Central memory CD4-positive, alpha-beta T cell (primary cell): ENCODE measurements at places on chromosomes 2 and 18.

DNA sequence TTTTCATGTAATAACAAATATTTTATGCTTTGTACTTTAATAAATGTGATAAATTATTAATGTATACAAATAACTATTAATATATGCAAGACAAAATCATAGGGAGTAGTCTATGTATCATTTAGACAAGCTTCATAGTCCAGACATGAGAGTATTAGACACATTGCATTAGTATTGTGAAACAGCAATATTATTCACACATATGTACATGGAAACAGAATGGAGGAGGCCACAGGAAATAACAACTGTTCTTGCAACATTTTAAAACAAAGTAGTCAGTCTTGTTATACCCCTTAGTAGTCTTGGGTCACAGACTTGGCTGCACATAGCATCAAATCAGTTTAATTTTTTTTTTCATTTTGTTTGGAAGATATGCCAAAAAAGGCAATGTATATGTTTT is 15.8 kb downstream of the DSC1 start:
- DNase-seq, result no peak

DNA sequence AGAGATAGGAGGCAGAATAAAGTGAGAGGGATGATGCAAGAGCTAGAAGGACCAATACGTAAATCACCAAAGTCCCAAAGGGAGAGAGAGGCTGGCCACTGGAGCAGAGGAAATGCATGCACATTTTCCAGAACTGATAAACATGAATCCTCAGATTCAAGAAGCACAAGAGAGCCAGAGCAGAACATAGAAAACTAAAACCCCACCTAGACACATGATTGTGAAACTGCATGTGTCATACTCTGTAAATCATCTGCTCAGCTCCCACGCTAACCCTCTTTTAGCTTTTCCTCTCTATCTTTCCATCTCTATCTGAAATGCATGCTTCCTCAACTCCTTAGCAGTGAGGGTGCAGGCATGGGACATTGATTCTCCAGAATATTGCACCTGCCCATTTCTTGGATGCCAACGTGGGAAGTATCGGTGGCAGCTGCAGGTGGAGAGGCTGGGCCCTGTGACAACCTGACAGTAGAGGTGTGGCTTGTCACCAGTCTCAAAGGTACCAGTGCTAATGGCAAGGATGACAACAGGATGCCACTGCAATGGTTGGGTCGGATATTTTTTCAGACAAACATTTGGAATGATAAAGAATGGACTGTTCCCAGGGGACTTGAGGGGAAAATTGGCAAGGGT is 89.3 kb upstream of the OTOS start:
- no peak for DNase-seq

DNA sequence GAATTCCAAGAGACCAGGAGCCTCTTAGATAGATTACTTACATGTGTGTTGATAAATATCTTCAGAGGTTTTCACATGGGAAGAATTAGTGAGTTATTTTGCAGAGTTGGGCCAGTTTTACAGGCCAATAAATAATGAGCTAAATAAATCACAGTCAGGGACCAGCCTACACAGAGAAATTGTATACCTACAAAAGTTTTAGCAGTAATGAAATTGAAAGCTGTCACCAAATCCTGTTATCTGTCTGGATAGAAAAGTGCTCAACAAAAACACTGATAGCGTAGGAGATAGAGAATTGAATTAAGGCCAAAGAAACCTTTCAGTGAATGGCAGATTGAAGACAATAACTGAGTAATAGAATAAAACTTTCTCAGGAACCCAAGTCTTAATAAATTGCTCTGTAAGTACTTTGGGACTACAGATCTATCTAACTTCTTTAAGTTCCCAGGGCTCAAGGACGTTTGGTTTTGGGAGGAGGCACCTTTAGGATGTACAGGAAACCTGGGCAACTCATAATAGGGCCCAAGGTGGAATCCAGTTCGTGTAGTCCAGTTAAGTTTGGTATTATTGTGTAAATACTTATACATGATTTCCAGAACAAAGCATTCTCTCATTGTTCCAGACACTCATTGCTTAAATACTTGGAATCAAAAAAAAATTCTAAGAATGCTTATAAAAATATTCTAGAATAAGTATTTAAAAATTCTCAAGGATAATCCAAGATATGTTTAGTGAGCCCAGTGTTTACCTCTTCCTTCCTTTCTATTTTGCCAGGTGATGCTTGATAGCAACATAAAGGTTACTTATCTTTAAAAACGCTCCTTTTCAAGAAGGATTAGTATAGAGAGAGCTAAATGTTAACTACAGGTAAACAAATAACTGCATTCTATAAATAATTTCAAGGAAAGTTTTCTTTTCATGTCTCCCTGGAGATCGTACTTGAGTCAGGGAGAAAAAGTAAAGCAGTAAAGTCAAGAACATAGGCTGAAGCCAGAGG is 134.5 kb downstream of the NCKAP5 start:
- DNase-seq, result no peak

DNA sequence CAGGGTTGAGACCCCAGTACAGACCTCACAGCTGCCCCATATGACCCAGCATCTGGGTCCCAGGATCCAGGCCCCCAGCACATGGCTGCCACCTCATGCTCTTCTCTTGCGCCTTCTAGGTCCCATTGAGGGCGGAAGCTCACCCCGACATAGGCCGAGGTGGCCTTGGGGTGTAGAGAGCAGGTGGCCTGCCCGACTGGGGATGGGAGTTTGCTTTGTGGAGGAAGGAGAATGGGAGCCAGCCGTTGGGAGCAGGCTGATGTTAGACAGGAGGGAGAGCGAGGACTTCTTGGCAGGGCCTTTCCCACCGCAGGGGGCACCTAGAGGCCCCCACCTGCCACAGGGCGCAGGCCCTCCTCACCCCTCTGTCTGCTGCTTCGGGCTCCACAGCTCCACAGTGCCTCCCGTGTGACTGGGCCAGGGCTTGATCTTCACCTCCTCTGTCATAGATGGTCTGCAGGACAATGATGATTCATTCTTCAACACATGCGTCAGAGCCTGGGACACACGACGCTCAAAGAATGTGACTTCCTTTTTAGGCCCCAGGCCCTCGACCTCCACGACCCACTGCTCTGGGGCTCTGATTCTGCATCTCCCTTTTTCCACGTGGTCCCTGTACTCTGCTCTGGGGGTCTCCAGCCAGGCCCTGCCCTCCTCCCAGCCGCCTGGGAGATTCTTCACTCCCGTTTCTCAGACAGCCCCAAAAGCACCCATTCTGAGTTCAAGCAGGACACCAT is 86.6 kb upstream of the ODC1 start:
- no peak for DNase-seq

- DNase-seq, result no peak
Observed at GRCh38 chr18:78126106-78126505, 853.5 kb upstream of the SALL3 start.

DNA sequence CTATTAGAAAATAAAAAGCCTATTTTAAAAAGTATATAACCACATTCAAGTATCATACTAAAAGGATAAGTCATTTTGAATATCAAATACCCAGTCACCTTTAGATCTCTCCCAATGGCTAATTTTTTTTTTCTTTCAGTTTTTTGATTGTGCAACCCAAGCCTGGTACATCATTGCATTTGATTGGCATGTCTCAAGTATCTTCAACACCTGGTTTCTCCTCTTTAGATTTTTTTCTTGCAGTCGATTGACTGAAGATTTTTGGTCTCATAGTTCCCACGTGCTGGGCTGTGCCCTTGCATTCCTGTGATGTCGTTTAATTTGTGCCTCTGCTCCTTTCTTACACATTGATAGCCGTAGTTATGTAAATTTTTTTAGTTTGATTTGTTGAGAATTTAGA is 40.7 kb downstream of the ATIC start:
- DNase-seq, result no peak

DNA sequence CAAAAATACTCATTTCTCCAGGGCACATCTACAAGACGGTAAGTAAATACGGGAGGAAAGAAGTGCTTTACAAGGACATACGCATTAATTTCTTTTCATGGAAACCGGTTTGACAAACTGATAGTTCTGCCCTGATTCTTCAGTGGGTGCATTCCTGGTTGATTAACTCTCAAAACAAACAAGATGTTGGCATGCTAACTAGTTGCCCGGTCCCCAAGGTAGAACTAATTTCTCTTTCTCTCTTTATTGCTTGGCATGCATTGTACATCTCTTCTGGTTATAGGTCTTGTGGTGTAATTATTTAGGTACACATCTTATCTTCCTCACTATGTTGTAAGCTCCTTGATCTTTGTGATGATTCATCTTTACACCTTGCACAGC is 46.9 kb upstream of the SPATS2L start:
- no peak for DNase-seq

DNA sequence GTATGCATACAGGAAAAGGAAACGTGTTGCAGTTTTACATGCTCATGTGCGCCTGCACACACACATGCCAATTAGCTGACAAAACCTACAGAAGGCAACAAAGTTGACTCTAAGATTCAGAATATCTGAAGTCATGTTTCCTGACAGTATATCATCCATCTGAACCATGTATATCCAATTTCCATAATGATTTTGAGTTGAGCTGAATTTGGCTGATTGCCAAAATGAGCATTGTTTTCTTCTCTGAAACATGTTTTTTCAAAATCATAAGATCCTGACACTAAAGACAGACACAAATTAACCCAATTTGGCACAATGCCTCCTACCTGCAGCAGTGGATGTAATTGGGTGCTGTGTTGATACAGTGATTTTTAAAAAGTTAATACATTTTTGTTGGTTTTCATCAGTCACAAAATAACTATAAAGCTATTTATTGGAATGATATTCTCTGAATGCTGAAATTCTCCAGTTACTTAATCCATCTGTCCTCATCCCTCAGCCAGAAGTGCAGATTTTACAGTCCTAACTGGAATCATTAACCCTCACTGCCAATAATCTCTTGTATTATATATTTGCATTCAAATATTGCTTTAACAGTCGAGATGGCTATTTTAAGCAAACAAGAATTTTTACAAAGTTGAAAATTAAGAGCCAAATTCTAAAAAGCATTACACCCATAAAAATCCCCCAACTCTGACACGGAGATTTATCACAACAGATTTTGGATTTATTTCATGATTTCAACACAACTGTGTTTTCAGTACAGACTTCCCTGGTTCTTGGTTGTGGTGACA is 161.7 kb upstream of the LMAN1 start:
- no peak for DNase-seq

DNA sequence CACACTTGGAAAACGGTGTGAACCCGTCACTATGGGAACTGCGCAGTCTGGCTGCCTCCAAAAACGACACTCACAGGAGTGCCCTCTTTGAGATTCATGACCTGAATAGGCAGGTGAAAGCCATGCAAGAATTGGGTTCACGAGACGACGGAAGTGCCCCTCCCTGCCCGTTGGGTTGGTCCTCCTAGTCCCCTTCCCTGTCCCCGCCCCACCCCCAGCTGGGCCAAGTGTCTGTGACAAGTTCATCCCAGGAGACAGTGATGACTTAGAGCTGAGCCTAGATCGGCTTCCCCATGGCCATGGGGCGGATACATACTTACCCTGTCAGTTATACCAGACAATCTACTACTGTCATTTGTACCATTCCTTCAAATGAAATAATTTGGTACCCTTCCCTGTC is 1137.7 kb upstream of the CHAC2 start:
- no peak for DNase-seq

DNA sequence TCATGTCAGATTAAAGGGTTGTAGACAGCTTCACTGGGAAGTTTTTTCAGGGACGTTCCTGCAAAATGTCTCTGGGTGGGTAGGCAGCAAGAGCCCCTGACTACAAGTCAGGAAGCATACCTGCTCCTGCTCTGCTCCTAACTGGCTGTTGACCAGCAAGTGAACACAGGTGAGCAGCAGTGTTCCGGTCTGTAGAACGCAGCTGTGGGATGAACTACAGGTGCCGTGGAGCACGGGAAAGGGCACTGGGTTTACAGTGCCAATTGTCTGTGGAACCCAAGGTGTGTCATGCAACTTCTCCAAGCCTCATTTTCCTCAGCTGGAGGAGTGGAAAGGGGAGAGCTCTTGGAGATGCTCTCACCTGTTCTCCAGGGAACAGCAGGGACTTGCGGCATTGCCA is 6.6 kb downstream of the ASB18 start:
- DNase-seq, result no peak

DNA sequence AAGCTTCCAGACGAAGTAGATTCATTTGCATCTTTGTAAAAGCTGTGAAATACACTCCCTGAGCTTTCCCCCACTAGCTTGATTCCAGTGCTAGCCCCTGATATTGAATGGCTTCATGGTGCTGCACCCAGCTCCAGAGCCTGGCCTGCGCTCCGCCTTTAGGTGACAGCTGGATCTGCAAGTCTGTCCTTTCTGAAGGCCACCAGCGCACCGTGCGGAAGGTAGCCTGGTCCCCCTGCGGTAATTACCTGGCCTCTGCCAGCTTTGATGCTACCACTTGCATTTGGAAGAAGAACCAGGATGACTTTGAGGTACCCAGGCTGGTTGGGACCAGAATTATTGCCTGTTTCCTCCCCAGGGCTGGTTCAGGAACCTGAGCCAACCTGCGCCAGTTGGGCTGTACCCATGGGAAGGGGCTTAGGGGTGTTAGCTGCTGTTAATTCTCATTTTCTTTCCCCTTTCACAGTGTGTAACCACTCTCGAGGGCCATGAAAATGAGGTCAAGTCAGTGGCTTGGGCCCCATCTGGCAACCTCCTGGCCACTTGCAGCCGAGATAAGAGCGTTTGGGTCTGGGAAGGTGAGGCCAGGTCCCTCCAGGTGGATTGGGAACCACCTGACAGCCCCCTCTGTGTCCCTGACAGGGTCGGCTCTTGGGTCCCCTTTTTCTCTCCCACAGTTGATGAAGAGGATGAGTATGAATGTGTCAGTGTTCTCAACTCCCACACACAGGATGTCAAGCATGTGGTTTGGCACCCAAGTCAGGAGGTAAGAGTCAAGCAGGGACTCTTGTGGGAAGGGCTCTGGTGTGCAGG is 1.3 kb downstream of the CIAO1 start:
- peak; percentile 29 for DNase-seq

DNA sequence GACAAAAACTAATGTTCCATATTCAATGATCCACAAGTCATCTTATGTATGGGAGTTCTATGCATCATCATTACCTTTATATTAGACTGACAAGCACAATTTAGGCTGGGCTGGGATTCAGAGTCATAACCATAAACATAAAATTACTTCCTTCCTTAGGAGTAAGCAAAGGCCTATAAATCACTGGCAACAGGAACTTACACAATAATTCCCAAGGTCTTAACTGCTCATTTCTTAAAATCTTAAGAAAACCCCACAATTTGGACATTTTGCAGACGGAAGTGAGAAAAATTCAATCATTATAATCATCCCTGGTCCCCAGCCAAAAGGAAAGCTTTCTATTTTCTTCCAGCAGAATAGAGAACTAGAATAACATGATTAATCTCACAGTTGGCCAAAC is 232.3 kb downstream of the DYM start:
- DNase-seq, result no peak
